Activated B cell treated with CpG ODN at 0.5 μM for 24 hours (primary cell): ENCODE measurements at places on chromosomes 7 and 10.

- no peak for DNase-seq
Observed at GRCh38 chr7:135299235-135299634, 65.6 kb downstream of the STRA8 start.

- DNase-seq: no peak
Observed at GRCh38 chr7:129101746-129102145, 42.8 kb upstream of the TSPAN33 start.

GRCh38 chr10:96513698-96514561, at the start of gene TLL2:
Gene TLL2 (minus strand): TSS chr10:96513926. CDS start chr10:96513685, 241 bp downstream.
- DNase-seq: peak; percentile 73

GRCh38 chr7:53984776-53985175, 557.4 kb upstream of the VSTM2A start:
- DNase-seq: no peak

- no peak for DNase-seq
Observed at GRCh38 chr7:17307558-17307957, 9.1 kb downstream of the AHR start.

DNA sequence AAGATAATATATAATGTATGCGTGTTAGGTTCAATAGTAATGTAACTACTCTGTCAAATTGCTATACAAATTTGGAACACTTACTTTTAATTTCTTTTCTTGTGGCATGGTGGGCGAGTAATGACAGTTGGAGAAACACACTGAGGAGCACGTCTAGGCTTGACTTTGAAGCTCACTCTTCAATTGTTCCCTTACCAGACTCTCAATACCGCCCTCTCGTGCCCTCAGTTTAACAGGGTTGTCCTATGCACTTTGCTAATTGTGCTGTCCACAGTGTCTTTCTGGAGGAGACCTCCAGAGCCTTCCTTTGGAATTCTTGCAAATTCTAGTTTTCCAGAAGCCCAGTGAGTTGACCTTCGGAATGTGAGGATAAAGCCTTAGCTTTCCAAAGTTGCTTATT, 107.2 kb upstream of the RELN start:
- DNase-seq: no peak

- no peak for DNase-seq
Observed at GRCh38 chr10:104076743-104077160, 8.9 kb downstream of the COL17A1 start.
